CD14-positive monocyte (primary cell): ENCODE measurements at places on chromosomes 12 and 14. TPM values are rescaled to one million over a fixed set of nuclear protein-coding genes. Genes with fewer than 3 reads are reported as not detected.

DNA sequence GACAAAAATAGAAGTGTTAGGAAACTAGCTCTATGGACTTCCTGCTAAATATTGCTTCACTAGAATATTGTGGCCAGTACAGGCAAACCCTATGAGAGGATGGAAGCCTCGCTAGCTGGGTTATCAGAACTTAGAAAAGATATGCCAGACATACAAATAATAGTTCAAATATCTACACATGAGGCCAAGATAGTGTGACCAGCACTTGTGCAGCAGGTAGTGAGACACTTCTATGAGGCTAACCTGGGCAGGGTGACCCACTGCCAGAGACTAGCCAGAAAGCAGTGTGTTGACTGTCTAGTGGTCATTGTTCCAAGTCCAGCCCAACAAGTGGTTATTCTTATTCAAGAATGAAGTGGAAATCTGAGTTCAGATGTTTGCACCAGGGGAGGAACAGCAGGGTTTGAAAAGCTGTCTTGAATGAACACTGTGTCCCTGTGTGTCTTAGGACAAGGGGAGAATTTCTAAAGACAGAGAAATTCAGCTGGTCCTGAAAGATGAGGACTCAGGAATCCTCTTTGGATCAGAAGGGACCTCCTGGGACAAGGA, 16.3 kb downstream of the TSPAN8 start:
- DNase-seq: no peak

- no peak for DNase-seq
Observed at GRCh38 chr14:80867091-80867490, 74.4 kb downstream of the CEP128 start.

DNA sequence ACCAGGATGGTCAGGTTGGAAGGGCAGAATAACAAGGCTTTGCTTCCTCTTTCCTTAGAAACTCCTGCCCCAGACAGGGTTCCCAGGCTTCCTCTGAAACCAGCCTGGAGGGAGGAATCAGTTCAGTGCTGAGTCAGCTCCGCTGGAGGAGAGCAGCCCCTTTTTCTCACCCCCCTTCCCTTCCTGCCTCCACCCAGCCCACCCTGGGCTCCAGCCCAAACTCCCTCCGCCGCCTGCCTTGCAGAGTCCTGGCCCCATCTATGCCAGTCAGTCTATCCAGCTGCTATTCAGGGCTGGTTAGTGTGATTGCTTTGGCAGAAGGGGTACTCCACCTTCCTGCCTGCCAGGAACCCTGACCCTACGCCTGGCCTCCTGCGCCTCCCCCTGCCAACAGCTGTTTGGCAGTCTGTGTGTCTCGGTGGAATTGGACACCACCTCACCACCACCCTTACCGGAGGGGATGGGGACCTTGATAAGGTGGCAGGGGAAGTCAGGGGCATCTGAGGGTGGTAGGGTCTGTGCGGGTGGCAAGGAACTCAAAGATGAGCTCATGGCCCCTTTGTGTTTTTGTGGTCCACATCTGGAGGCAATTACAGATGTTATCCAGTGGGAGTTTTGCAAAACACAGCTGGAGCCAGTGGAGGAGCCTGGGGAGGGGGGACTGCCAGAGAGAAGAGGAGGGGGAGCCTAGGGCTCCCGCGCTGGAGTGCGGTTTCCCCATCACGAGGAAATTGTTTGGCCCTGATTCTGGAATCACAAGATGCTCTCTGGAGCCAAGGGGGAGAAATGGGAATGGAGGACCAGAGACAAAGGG, 12.2 kb downstream of the MMP14 start:
- peak; percentile 24 for DNase-seq

PRB3 gene
- not detected for polyA plus RNA-seq

SLC2A14 gene
- polyA plus RNA-seq: 0.14 and 0.21 TPM in 2 replicates
